ENCODE measurements at places on chromosomes 6 and 20. TPM values are rescaled to one million over a fixed set of nuclear protein-coding genes. Genes with fewer than 3 reads are reported as not detected.

The ZSWIM1 gene
- 8.2 TPM for total RNA-seq

The PTGIS gene
- total RNA-seq = 1.5 TPM

The LIN28B gene
- not detected for total RNA-seq

The REM1 gene
- not detected for total RNA-seq

The SLC24A3 gene
- total RNA-seq = not detected

The DZANK1 gene
- total RNA-seq = 1.8 TPM

The GSTA3 gene
- total RNA-seq = not detected
